ENCODE measurements at places on chromosomes 12 and 14.

GRCh38 chr14:102040153-102040552, 46.7 kb downstream of the HSP90AA1 start:
- DNase-seq, result no peak

DNA sequence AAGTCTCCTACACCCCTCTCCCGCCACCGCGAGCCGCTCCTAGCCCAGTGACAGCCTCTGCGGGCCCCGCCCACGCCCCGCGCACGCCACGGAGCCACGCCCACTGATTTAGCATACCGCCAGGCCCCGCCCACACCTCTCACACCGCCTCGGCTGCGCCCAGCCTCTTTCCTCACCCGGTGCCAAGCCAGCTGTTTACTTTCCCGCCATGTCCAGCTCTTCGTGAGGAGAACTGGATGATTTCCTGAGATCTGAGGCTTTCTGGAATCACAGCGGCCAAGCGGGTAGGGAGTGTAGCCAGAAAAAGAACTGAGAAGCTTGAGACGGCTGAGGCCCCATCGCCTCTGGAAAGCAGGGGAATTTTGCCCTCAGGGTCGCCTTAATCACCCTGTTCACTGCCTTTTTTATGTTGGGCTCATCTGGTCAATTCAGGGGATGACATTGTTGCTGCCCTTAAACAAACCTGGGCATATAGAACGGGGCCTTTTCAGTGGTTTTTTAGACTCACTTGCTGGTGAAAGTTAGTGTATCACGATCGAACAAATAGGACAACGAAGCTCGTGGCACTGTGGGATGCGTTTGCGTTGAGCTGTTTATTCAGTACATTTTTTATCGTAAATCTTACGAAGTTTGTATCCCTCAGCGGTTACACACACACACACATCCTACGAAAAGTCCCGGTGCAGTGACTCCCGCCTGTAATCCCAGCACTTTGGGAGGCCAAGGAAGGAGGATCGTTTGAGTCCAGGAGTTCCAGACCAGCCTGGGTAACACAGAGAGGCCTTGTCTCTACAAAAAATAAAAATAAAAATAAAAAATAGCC, at the start of gene RNF212B:
RNF212B (plus strand) TSS at position 165 of the 823 bp plus-strand sequence. CDS start 2,410 bp downstream, outside the sequence.
- peak; percentile 27 for DNase-seq

GRCh38 chr14:67942080-67942710, 122.6 kb downstream of the RAD51B start:
- peak; percentile 52 for DNase-seq

DNA sequence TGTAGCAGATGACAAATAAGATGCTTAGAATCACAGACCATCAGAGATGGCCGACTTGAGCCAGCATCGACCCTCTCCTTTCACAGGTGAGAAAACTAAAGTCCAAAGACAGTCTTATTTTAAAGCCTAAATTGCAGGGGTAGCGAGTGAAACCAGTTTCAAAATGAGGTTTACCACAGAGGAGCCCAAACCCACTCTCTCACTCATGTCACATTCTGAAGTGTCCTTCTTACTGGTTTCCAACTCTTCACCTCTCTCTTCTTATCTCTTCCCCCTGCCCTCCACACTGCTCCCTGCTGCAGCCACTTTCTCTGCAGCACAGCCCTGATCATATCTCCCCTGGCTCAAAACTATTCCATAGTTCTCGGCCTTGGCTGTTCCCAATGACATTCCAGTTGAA, 57.0 kb upstream of the NID2 start:
- no peak for DNase-seq

- DNase-seq, result no peak
Measured at GRCh38 chr12:64616201-64616600, 5.9 kb downstream of the RASSF3 start.

- no peak for DNase-seq
Measured at GRCh38 chr14:74518221-74518620, 24.7 kb downstream of the ISCA2 start.

DNA sequence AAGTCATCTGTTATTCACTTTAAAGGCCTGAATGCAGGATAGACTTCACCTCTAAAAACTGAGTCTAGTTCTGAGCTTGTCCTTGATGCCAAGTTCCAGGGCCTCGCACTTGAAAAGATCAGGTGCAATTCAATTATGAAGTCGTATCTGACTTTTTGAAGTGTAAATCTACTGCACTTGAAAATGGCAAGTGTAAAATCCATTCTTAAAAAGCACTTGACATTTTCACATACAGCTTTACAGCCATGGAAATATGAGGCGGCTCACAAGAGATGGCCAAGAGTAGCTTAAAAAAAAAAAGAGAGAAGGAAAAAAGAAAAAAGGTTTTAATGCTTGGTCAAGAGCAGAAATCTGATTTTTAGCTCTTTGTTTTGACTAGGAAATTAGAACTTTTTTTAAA, 172.5 kb downstream of the GXYLT1 start:
- DNase-seq, result no peak

- no peak for DNase-seq
Measured at GRCh38 chr14:95500772-95501401, 15.6 kb downstream of the SYNE3 start.

- no peak for DNase-seq
Measured at GRCh38 chr12:30015631-30016337, 232.0 kb upstream of the TMTC1 start.

DNA sequence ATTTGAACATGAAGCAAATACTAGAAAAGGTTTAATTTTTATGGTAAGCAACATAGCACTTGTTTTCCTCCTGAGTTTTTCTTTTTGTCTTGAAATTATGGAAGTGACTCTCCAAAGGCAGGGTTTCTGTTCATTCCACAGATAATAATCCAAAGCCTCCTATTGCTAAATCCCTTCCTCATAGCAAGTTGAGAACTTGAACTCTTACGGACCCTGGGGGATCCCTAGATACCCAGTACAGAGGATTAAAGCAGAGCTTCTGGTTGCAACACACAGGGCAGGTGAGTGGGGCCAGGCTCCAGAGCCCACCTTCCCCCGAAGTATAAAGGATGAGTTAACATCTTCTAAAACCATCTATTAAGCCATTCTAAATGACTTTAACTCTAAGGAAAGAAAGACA, 294.1 kb downstream of the RMST start:
- no peak for DNase-seq

- DNase-seq, result peak; percentile 73
Measured at GRCh38 chr12:103924761-103925641, 5.2 kb upstream of the HSP90B1 start.

GRCh38 chr12:52204095-52204930, 12.5 kb upstream of the KRT80 start:
- no peak for DNase-seq

GRCh38 chr12:54959291-54960018, 25.1 kb downstream of the TESPA1 start:
- no peak for DNase-seq

DNA sequence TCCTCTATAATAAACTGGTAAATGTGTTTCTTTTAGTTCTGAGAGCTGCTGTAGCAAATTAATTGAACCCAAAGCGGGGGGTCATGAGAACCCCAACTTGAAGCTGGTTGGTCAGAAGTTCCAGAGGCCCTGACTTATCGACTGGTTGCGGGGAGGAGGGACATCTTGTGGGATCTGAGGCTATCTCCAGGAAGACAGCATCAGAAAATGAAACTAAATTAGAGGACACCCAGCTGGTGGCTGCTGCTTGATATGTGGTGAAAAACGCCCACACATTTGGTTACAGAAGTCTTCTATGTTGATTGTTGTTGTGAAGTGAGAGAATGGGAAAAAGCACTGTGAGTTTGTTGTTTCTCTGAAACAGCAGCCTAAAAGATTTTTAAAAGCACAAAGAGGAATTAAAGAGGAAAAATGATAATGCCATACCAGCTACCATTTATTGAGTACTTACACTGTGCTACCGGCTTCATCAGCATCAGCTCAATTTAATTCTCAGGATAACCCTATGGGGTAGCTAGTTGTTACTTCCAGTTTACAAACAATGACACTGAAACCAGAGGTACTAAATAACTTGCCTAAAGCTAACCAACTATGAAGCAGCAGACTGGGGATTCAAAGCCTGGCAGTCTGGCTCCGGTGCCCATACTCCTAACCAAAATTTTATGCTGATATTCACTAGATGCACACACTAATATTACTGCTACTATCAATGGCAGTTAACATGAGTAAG, 24.3 kb downstream of the DDX24 start:
- DNase-seq, result no peak

DNA sequence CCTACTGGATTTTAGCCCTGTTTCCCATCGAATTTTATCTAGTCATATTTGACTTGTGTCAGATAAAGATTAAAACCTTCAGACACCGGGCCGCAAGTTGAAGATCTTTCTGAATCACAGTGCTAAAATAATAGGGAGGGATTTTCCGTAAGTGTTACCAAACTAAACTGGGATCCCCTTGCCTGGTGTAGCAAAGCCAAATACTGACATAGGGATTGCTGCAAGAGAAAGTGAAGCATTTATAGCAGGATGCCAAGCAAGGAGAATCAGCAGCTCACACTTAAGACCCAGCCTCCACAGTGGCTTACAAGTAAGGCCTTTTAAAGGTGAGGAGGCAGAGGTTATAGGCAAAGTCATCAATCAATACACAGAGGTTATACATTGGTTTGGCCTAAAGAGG, 147.4 kb downstream of the AKAP6 start:
- DNase-seq, result no peak
